Neural crest cell (in vitro differentiated cells): ENCODE measurements at places on chromosomes 5 and 9. TPM values are rescaled to one million over a fixed set of nuclear protein-coding genes. Genes with fewer than 3 reads are reported as not detected.

C5orf46 gene
- not detected in 2 replicates for total RNA-seq

MARCOL gene
- not detected in 2 replicates for total RNA-seq

GRIA1 gene
- 1.2 and 1.6 TPM in 2 replicates for total RNA-seq

ARHGEF39 gene
- total RNA-seq = 27.2 and 28.0 TPM in 2 replicates

BAG1 gene
- 97.5 and 106 TPM in 2 replicates for total RNA-seq

STPG3 gene
- total RNA-seq = 0.26 TPM in 1 of 2 replicates, not detected in the other

DNA sequence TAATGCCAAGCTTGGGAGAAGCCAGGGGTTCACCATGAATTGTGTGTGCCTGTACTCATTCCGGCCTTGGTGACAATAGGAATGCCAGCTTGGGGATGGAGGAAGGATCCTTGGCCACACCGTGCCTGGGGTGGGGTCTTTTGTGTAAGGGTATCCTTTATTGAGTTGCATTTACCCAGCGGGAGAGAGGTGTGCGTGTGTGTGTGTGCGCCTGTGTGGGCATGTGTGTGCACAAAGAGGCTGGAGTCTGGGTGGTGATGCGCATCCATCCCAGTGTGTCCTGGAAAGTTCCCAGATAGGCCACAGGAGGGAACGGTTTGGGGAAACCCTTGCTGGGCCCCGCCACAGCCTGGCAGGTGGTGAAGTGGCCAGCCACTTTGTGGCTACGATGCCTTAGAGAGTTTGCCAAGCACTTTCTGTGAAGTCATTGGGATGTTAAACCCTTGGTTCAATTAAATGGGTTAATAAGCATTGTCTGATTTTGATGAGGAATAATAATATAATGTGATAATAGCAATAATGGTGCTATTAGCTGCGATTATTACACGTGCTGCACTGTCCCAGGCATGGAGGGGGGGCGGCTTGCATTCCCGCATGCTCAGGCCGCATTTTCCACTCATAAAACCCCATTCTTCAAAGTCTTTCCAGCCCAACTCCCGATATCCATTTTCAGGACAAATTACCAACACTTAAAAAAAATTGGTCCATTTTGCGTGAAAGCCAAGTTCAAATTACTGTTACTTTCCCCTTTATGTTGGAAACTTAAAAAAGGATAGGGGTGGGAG lies 13.7 kb downstream of the PITX1 start:
- peaks cover 61% of the 10 kb centered on the region for H3K27me3 ChIP-seq
- no peaks in the 10 kb centered on the region for H3K4me1 ChIP-seq
- DNase-seq = no peak
- no peaks in the 10 kb centered on the region for H3K36me3 ChIP-seq
- H3K4me3 ChIP-seq = no peak overlapping the region

GRCh38 chr9:110763568-110763967 lies 95.0 kb downstream of the MUSK start:
- no peaks in the 10 kb centered on the region for H3K27me3 ChIP-seq
- H3K4me3 ChIP-seq = no peak overlapping the region
- H3K27ac ChIP-seq = no peak overlapping the region
- H3K36me3 ChIP-seq = peaks cover 4% of the 10 kb centered on the region
- H3K4me1 ChIP-seq = peaks cover 10% of the 10 kb centered on the region

GRCh38 chr9:134181648-134182034 lies 17.3 kb upstream of the RNU6ATAC start:
- no peak for DNase-seq
- H3K27ac ChIP-seq = no peak overlapping the region
- H3K27me3 ChIP-seq = no peaks in the 10 kb centered on the region
- peaks cover 20% of the 10 kb centered on the region for H3K4me1 ChIP-seq
- H3K4me3 ChIP-seq = no peak overlapping the region

DNA sequence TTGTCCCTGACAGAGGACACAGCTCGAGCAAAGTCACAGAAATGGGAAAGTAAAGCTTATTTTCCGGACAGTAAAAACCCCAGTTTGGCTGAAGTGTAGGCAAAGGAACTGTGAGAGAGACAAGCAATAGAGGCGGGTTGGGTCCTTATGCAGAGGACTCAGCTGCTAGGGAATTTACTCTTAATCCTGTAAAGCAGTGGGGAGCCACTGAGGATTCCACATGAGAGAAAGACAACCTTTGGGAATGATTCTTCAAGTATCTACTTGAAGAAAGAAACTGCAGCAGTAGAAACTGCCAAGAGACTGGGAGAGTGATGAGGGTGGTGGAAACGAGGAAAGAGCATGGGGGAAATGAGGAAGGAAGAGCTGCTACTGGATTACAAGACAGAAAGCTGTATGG lies 20.2 kb downstream of the ASTN2 start:
- no peaks in the 10 kb centered on the region for H3K36me3 ChIP-seq
- peaks cover 16% of the 10 kb centered on the region for H3K27me3 ChIP-seq
- DNase-seq = no peak
- no peaks in the 10 kb centered on the region for H3K4me1 ChIP-seq
- H3K27ac ChIP-seq = no peak overlapping the region

DNA sequence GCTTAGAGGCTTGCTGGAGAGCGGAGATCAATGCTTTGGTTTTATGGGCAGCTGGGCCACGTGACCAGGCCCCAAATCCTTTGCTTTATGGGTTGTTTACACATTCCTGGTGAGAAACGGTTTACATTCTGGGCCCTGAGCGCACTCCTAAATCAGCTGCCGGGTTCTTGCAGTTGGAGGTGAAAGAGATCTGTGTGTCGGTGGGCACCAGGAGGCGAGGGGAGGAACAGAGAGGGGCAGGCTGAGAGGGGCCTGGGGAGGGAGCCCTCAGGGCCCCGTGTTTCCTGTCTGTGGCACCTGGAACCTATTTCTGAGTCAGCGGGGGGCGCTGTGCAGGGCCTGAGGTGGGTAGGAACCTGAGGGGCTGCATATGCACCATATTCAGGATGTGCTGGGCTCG lies 63.5 kb upstream of the HAND1 start:
- no peak for DNase-seq
- H3K4me1 ChIP-seq = peaks cover 4% of the 10 kb centered on the region
- no peaks in the 10 kb centered on the region for H3K36me3 ChIP-seq
- no peak overlapping the region for H3K27ac ChIP-seq
- peaks cover 48% of the 10 kb centered on the region for H3K27me3 ChIP-seq

DNA sequence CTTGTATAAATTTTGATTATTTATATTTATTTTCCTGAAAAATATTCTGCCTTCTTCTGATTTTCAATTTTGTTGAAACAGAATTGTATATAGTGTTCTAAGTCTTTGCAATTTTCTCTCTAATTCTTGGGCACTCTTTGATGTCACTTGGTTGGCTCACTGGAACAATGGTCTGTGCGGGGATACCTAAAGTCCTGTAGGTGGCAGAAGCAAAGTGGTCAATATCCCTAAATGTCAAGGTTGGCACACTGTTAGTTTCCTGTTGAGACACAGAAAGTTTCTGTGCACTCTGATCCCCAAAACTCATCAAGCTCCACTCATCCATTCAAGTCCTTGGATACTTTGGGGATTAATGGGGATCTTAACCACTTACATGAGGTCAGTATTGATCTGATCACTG lies 480.8 kb upstream of the CCNG1 start:
- no peak overlapping the region for H3K4me3 ChIP-seq
- H3K36me3 ChIP-seq = no peaks in the 10 kb centered on the region

GRCh38 chr9:971901-972500 lies 4.5 kb upstream of the DMRT3 start:
- peaks cover 96% of the 10 kb centered on the region for H3K27me3 ChIP-seq
- no peaks in the 10 kb centered on the region for H3K36me3 ChIP-seq
- H3K4me1 ChIP-seq = peaks cover 24% of the 10 kb centered on the region
- no peak overlapping the region for H3K27ac ChIP-seq
- peak; percentile 43 for DNase-seq

DNA sequence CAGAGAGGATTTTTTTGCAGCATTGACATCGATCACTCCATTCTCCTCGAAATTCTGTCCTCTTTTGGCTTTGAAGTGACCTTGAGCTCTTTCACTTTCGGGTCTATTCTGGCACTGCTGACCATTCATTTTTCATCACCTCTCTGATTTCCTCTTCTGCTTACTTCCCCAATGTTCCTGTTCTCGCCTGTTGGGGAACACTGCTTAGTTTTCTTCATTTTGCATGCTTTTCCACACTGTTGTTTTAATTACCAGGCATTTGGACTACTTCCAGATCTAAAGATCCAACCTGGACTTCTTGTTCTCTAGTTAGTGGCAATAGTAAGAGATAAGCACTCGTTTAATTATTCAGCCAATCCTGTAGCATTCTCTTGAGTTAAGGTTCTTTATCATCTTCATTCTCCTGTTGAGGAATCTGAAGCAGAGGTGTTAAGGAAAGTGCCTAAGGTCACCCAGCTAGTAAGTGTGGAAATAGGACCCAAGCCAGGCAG lies 53.4 kb downstream of the MAN2A1 start:
- H3K27me3 ChIP-seq = no peaks in the 10 kb centered on the region
- no peak overlapping the region for H3K27ac ChIP-seq
- peaks cover 51% of the 10 kb centered on the region for H3K4me1 ChIP-seq
- H3K36me3 ChIP-seq = peaks cover 3% of the 10 kb centered on the region

- peaks cover 35% of the 10 kb centered on the region for H3K4me1 ChIP-seq
- peak within 1 kb of the TSS; percentile 74 for H3K27ac ChIP-seq
- no peaks in the 10 kb centered on the region for H3K27me3 ChIP-seq
Measured at GRCh38 chr9:35812025-35812602, at the start of gene SPAG8. Gene SPAG8, minus strand, starts transcription at chr9:35812262. Its CDS starts 115 bp downstream, at chr9:35812147.
